ENCODE measurements at places on chromosomes 13 and 19.

- peak; percentile 14 for DNase-seq
These were observed 42.5 kb upstream of the ANKRD10 start for GRCh38 chr13:110957181-110957884.

DNA sequence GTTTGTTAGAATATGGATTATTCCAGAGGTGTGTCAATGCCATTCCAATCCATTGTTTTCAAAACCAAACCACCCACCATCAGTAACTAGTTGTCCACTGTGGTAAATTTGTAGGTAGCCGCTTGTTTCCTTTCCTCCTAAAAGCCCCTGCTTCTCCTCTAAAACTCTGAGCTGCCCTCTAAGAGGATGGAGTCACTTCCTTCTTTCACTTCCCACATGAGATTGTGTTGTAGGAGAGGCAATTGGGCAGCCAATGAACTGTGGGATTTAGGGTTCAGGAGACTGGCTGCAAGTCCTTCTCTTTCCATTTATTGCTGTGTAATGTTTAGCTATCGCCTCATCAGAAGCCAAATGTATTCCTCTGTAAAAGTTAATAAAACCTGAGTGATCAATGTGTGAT is 49.9 kb upstream of the RFXAP start:
- no peak for DNase-seq

DNA sequence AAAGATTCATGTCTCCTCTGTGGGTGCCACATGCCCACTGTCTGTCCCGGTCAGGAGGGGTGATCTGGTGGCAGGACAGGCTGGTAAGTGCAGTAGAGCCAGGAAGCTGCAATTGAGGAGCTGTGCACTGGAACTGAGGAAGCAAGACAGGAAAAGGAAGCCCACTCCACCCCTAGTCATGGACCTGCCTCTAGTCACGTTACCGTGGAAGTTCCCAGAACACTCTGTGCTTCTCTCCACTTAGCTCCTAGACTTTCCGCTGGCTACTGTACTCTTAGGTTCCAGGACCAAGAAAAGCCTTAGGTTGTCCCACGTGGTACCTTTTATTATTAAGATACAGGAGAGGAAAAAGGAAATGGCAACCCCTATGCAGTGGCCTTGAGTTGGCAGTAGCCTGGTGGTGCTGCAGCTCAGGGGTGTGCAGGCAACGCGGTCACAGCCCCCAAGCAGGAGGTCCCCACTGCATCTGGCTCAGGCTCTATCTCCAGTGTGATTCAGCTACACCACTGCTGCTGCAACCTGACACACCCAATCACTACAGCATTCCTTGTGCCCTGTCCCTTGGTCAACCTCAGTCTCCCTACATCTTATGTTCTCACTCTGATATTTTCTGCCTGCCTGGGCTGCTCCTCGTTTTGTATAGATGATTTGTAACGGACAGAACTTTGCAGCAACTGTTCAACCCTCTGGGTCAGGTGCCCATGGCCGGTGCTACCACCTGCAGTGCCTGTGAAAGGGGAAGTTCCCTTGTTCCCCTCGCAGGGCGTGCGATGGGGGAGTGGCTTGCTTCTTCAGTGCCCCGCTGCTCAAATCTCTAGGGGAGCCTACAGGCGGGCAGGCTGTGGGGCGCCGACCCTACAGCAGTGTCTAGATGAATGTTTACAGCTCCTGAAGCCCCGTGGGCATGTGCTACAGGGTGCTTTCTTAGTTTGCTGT is 24.4 kb upstream of the GPR12 start:
- no peak for DNase-seq

DNA sequence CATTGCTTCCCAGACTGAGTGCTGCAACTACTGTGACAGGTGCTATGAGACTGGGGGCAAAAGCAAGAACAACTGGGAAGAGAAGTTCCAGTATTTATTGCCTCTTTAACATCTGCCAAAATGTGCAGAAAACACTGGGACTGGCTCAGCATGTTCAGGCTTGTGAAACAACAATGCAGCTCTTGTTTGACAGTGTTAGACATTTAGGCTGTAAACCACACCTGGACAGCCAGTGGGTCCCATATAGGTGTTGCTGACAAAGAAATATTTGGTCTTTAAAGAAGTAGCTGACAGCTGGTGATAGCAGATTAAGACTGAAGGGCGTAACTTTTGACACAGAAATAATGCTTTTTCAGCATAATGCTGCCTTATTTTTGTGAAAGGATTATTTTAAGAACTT is 88.1 kb downstream of the STOML3 start:
- DNase-seq = no peak

GRCh38 chr19:36986601-36987000 is 70.5 kb downstream of the ZNF568 start:
- no peak for DNase-seq
